ENCODE measurements at places on chromosomes 5 and 9.

- DNase-seq, result no peak
Observed at GRCh38 chr5:140548300-140548688, 832 bp downstream of the EIF4EBP3 start.

DNA sequence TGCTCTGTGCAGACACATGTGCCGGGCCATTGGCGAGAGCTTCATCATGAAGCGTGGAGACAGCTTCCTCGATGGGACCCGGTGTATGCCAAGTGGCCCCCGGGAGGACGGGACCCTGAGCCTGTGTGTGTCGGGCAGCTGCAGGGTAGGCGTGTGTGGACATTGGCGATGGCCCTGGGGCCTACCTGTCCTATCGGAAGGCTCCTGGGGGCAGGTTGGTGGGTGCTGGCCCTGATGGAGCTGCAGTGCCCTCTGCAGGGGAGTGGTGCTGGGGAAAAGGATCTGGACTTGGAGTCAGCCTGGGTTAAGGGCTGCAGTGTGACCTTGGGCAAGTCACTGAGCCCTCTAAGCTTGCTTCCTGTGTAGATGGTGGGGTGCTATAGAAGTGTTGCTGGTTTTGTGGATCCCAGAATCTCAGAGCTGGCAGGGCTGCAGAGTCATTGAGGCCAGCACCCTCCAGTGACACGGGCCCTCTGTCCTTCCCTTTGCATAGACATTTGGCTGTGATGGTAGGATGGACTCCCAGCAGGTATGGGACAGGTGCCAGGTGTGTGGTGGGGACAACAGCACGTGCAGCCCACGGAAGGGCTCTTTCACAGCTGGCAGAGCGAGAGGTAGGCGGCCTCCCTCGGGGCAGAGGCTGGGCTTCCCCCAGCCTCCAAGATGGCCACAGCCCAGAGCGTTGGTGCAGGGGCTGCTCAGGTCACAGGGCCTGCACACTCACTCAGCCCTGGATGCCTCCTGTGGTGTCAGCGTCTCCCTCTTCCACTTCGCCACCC is 15.8 kb downstream of the ADAMTS13 start:
- no peak for DNase-seq

- no peak for DNase-seq
Observed at GRCh38 chr5:81402192-81402930, 8.4 kb upstream of the ACOT12 start.

DNA sequence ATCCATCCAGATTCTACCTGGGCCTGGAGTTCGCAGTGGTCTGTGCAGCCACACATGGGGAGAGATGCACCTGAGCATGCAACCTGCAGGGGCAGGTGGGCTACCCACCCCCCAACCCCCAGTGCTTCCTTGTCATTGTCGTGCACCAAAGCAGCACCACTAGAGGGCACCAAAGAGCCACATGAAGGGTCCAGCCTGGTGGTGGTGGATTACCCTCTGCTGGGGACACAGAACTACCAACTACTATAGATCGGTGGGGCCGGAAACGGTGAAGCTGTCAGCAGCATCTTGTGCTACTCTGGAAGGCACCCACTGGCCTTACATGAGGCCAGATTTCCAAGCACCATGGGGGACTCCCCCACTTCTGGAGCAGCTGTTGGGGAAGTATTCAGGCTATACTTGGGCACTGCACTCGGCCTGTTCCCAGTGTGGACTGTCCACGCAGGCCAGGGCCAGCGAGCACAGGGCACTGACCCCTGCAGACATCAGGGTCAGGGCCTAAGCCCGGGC is 60.2 kb upstream of the TBC1D2 start:
- peak; percentile 29 for DNase-seq

DNA sequence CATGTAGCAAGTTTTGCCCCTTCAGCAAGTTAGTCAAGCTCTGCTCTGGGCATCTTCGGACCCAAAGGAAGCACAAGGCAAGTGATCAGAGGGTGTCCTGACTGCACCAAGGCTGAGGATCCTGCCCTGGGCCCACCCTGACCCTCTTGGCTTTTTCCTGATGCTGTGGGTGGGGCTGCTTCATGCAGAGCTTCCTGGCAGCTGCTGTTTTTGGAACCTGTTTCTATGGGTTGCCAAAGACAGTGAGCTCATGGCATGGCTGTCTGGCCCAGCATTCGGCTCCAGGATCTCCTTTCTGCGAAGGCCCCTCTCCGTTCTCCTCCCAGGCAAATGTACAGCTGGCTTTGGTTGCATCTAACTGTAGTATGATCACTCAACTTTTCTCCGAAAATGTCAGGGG is 497.9 kb downstream of the ARHGEF28 start:
- DNase-seq, result no peak

GRCh38 chr5:27158775-27159174 is 120.4 kb upstream of the CDH9 start:
- DNase-seq, result no peak

- DNase-seq, result no peak
Observed at GRCh38 chr9:38761999-38762398, 42.1 kb upstream of the FAM240B start.

DNA sequence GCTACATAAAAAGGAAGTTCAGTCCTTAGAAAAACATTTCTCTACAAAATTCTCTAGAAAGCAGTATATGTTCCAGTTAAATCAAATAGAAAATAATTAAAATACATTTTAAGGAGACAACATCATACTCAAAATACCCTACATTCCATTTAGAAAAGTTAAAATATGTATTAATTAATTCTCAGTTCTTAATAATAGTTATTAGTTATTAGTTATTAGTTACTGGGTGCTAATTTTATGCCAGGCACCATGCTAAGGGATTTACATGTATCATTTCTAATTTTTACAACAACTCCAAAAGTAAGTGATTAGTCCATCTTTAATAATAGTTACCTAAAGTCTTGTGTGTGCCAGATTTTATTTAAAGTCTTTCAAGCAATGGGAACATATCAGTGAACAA is 38.0 kb downstream of the FAM114A2 start:
- no peak for DNase-seq

DNA sequence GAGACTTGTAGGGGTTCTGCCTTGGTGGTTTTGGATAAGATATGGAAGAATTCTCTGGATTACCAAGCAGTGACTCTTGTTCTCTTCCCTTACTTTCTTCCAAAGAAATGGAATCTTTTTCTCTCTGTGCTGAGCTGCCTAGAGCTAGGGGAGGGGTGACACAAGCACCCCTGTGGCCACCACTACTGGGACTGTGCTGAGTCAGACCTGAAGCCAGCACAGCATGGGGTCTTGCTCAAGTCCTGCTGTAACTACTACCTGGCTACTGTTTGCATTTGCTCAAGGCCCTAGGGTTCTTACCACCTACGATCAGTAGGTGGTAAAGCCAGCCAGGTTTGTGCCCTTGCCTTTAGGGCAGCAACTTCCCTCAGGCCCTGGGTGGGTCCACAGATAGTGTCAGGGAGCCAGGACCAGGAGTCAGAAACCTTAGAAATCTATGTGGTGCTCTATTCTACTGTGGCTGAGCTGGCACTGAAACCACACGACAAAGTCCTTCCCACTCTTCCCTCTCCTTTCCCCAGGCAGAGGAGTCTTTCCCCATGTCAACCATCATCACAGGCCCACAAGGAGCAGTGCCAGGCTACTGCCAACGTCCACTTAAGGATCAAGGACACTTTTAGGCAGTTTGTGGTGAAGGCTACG is 53.8 kb downstream of the SREK1 start:
- DNase-seq, result no peak

GRCh38 chr5:113240951-113241726 is 193.7 kb downstream of the TSSK1B start:
- no peak for DNase-seq

DNA sequence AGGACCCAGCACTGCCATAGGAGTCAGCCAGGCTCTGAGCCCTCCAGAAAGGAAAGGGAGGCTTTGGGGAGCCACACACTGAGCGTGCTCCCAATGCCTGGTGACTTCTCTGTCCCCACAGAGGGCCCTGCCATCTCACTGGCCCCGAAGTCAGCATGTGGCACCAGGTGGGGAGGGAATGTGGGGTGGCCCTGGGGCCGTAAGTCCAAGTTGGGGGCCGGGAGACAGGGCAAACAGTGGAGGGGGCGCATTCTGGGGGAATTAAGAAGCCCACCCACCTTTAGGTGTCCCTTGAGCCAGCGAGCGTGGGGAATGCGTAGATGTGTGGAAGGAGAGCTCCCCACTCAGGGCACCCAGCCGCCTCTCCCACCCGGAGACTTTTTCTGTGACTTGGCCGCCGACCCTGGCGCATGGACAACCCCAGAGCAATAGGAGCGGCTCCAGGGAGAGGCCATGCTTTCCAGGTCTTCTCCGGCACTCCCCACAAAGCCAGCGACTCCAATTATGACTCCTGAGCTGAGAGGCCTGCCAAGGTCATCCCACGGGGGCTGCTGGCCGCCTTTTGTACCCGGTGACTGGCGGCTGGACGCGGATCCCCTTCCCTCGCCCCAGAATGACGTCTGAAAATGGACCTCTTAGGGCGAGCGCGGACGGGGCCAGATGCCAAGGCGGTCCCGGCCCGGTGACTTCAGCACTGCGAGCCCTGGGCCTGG is 9.8 kb downstream of the IRX1 start:
- DNase-seq, result no peak
